Esophagus muscularis mucosa (tissue), 4 donors: ENCODE measurements at places on chromosomes 6 and 20. TPM values are rescaled to one million over a fixed set of nuclear protein-coding genes. Genes with fewer than 3 reads are reported as not detected.

DNA sequence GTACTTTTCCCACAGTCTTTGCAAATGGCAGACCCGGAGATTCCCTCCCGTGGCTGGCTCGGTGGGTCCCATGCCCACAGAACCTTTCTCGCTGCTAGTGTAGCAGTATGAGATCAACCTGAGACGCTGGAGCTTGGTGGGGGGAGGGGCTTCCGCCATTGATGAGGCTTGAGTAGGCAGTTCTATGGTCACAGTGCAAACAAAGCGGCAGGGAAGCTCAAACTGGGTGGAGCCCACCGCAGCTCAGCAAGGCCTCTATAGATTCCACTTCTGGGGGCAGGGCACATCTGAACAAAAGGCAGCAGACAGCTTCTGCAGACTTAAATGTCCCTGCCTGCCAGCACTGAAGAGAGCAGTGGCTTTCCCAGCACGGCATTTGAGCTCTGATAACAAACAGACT, 186.0 kb upstream of the KCNK16 start:
- H3K36me3 ChIP-seq, result no peaks in the 10 kb centered on the region
- no peak overlapping the region for H3K4me3 ChIP-seq
- no peaks in the 10 kb centered on the region for H3K27me3 ChIP-seq

DNA sequence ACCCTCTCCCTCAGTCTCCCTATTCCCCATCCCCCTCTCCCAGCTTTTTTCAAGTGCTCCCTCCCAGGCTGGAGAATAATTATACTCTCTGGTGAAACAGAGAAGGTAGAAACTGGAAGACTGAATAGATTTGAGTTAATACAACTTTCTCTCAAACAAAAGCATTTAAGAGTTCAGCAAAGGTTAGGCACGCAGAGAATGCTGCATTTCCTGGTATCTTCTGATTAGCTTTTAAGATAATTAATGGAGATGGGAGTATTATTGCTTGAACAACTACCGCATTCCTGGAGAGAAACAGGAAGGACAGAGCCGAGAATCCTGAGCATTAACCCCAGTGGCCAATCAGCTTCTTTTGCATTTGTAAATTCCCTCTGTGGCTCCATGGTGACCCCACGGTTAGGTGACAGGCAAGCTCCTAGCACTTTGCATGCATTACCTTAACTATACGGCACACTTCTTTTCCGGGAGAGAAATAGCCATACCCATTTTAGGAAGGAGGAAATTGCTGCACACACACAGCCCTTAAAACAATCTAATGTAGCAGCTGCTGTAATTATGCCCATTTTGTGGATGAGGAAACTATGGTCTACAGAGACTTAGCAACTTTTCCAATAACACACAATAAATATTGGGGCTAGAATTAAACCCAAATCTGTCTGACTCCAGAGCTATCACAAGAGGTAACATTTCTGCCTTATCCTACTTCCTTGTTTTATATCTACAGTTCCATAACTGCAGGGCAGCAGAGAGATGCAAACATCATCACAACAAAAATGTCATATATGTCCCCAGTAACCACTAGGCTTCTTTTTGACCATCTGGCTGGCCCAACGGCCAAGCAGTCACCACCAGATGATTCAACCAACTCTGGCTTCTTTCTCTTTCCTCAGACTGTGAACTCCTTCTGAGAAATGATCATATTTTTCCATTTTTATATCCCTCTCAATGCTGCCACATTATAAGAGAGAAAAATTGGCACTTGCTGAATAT, 169.9 kb downstream of the CD24 start:
- no peaks in the 10 kb centered on the region for H3K27me3 ChIP-seq
- H3K36me3 ChIP-seq, result no peaks in the 10 kb centered on the region
- no peak overlapping the region for H3K4me3 ChIP-seq
- no peak for DNase-seq
- H3K27ac ChIP-seq, result no peak overlapping the region

C20orf204 gene
- 1.6 TPM for total RNA-seq

DNA sequence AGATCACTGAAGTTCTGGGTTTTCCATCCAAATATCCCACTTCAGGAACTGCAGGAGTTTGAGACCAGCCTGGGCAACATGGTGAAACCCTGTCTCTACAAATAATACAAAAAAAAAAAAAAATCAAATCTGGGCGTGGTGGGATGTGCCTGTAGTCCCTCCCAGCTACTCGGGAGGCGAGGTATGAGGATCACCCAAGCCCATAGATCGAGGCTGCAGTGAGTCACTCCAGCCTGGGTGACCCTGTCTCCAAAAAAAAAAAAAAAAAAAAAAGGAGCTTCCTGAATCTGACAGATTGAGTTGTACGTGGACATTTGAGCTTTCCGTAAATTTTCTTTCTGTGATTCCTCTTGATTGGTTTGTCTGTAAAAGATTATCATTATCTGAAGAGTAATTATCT, 55.6 kb downstream of the TULP4 start:
- DNase-seq, result no peak
- H3K4me1 ChIP-seq, result no peaks in the 10 kb centered on the region

GRCh38 chr6:144756469-144756868, 471.3 kb downstream of the UTRN start:
- peaks cover 9% of the 10 kb centered on the region for H3K4me1 ChIP-seq
- no peak for DNase-seq
- no peaks in the 10 kb centered on the region for H3K27me3 ChIP-seq
- H3K36me3 ChIP-seq, result peaks cover 5% of the 10 kb centered on the region

DNA sequence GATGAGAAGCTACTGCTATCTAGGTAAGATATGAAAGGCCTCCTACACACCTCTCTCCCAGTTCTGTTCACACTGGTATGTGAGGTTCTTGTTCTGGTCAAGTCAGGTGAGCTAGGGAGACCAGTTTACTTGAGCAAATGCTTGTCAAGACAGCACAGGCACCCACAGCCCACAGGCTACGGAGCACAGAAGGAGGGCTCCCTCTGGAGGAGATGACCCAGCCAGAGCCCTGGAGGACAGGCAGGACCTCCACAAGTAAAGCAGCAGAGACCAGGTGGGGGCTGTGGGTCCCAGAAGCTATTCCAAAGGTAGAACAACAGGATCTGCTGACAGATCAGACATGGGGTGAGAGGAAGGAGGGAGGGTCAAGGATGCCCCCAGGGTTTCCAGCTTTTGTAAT, 13.2 kb downstream of the MMP24OS start:
- DNase-seq, result no peak
- no peak overlapping the region for H3K4me3 ChIP-seq
- H3K27me3 ChIP-seq, result no peaks in the 10 kb centered on the region
- H3K36me3 ChIP-seq, result peaks cover 2% of the 10 kb centered on the region
- H3K27ac ChIP-seq, result no peak overlapping the region

DNA sequence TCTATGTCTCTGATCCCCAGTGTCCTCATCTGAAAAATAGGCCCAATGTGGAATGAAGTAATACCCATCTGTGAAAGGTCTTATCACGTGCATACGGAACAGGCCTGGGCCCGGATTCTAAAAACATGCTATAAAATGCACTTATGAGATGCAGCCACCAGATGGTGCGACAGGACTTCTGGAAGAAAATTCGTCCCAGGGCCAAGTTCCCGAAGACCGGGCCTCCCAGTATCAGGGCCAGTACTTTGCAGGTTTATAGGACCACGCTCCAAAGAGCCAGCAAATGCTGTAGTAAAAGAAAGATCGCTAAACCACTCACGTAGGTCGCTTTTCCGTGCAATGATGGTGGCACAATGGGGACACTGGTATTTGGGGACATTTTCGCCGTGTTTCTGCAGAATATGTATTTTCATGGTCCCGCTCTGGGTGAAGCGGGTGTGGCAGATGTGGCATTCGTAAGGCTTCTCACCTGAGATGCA, 10.6 kb downstream of the CTCFL start:
- H3K4me1 ChIP-seq, result peaks cover 9% of the 10 kb centered on the region
- H3K4me3 ChIP-seq, result no peak overlapping the region
- no peaks in the 10 kb centered on the region for H3K36me3 ChIP-seq
- DNase-seq, result peak; percentile 94

ZC3H12D gene
- 5.8 TPM for total RNA-seq

GRCh38 chr6:51996296-51996947, 91.0 kb downstream of the PKHD1 start:
- H3K4me3 ChIP-seq, result no peak overlapping the region
- no peaks in the 10 kb centered on the region for H3K4me1 ChIP-seq
- no peak overlapping the region for H3K27ac ChIP-seq

DNA sequence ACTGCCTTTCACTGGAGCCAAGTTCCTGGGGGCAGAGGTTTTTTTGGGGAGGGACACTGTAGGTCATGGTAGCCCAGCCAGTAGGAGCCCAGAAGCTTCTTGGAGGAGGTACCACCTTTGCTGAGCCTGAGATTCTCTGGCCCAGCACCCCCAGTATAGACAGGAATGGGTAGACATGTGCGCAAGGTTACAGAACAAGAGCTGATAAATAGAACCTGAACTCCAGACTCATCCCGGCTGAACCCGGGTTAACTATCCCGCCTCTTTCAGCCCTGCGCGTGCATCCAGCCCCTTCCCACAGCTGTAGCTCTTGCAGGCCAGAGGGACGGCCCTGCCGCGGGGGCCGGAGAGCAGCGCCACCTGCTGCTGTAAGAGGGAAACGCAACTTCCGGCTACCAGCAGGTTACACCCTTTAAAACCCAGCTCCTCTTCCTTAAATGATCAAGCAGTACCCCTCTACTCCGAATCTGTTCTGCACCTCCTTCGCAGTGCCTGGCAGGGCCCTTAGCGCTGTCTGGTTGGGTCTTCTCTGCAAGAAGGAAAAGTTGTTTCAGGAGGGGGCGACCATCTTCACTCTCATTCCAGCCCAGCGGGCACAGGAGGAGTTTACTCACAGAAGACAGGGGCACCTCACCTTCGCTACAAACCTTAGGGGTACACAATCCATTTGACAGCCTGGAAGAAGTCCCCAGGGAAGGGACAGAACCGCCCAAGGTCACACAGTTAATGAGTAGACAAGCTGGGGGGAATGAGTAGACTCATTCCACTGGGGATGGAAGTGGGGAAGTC, 7.5 kb downstream of the SRXN1 start:
- no peak overlapping the region for H3K4me3 ChIP-seq
- peaks cover 25% of the 10 kb centered on the region for H3K36me3 ChIP-seq
- H3K4me1 ChIP-seq, result peaks cover 20% of the 10 kb centered on the region
- no peak for DNase-seq
- H3K27me3 ChIP-seq, result peaks cover 24% of the 10 kb centered on the region

LST1 gene
- total RNA-seq, result 5.7 TPM

GRCh38 chr6:30463651-30464618, 25.4 kb upstream of the HLA-E start:
- no peaks in the 10 kb centered on the region for H3K27me3 ChIP-seq
- H3K4me3 ChIP-seq, result peak overlapping the region; percentile 10
- no peak for DNase-seq
- peaks cover 30% of the 10 kb centered on the region for H3K4me1 ChIP-seq
- H3K36me3 ChIP-seq, result no peaks in the 10 kb centered on the region

DNA sequence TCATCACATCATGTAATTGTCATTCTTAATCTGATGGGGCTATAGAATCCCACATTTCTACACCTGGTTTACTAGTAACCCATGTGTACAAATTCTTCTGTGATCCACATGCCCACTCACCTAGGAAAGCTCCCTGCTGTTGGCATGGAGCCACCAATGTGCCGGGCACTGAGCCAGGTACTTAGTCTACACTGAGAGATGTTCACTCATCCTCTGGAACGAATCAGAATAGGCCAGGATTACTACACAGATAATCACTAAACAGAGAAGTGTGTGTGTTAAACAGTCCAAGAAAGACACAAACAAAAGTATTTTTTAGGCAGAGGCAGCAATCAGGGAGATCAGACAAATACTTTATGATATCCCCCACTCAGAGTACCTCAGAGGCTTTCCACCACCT, 193.2 kb upstream of the VGLL2 start:
- H3K27me3 ChIP-seq, result peaks cover 11% of the 10 kb centered on the region
- DNase-seq, result no peak
- no peaks in the 10 kb centered on the region for H3K36me3 ChIP-seq
- no peaks in the 10 kb centered on the region for H3K4me1 ChIP-seq
- H3K27ac ChIP-seq, result no peak overlapping the region

- H3K4me3 ChIP-seq, result no peak overlapping the region
- no peak for DNase-seq
- no peaks in the 10 kb centered on the region for H3K27me3 ChIP-seq
- H3K36me3 ChIP-seq, result no peaks in the 10 kb centered on the region
Measured at GRCh38 chr20:19839053-19839452, 81.0 kb downstream of the RIN2 start.

GRCh38 chr6:16548121-16548520, 213.1 kb downstream of the ATXN1 start:
- no peak overlapping the region for H3K4me3 ChIP-seq
- no peak for DNase-seq
- no peak overlapping the region for H3K27ac ChIP-seq
- H3K4me1 ChIP-seq, result peaks cover 12% of the 10 kb centered on the region
- H3K36me3 ChIP-seq, result no peaks in the 10 kb centered on the region
- H3K27me3 ChIP-seq, result no peaks in the 10 kb centered on the region

GRCh38 chr6:133769463-133769862, 119.5 kb upstream of the TCF21 start:
- no peak overlapping the region for H3K4me3 ChIP-seq
- no peak overlapping the region for H3K27ac ChIP-seq
- DNase-seq, result no peak

ATP6V1G2 gene
- total RNA-seq, result 2.3 TPM

DNA sequence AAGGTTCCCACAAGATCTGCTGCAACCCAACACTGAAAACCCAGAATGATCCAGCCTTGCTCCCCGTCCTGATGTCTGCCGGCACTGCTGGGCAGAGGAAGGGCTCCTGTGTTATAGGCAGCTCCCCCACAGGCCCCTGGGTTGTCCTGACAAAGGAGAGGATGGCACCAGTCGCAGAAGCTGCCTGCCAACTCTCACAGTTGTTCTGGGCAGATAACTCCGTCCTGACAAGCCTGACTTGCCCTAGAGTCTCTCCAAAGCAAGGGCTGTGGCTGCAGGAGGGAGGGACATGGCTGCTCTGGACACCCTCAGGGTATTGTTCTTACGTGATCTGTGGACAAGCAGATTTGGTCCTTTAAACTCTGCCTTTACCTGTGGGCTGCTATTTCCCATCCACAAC, 243.8 kb downstream of the CDH26 start:
- no peaks in the 10 kb centered on the region for H3K27me3 ChIP-seq
- no peaks in the 10 kb centered on the region for H3K4me1 ChIP-seq
- H3K4me3 ChIP-seq, result no peak overlapping the region
- H3K36me3 ChIP-seq, result no peaks in the 10 kb centered on the region
- peak; percentile 81 for DNase-seq

- no peak for DNase-seq
- no peak overlapping the region for H3K4me3 ChIP-seq
- H3K27ac ChIP-seq, result no peak overlapping the region
- H3K27me3 ChIP-seq, result no peaks in the 10 kb centered on the region
Measured at GRCh38 chr6:34508425-34508824, 42.5 kb downstream of the PACSIN1 start.
